CD4-positive, alpha-beta T cell treated with Interleukin-15 for 1 hour (primary cell): ENCODE measurements at places on chromosomes 13 and 19.

- no peak for DNase-seq
Measured at GRCh38 chr13:43020794-43021193, 2.6 kb upstream of the DNAJC15 start.

- DNase-seq = no peak
Measured at GRCh38 chr19:58196901-58197616, 14.2 kb downstream of the ZNF274 start.

DNA sequence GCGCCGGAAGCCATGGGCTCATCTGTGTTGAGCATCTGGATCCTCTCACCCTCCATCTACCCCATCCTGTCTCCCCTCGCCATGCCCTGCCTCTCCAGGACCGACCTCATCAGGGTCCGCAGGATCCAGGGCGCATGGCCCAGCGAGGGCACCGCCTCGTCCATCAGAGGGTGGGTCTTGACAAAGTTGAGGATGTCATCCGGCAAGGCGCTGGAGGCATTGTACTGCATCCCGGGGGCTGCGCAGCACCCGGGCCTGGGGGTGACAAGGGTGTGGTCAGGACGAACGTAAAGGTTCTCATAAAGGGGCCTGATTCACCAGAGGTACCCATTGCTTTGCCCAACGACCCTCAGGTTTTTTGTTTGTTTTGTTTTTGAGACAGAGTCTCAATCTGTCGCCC, 9.5 kb downstream of the SEMA6B start:
- DNase-seq = no peak

- DNase-seq = no peak
Measured at GRCh38 chr13:26112843-26113242, 61.0 kb upstream of the SHISA2 start.

DNA sequence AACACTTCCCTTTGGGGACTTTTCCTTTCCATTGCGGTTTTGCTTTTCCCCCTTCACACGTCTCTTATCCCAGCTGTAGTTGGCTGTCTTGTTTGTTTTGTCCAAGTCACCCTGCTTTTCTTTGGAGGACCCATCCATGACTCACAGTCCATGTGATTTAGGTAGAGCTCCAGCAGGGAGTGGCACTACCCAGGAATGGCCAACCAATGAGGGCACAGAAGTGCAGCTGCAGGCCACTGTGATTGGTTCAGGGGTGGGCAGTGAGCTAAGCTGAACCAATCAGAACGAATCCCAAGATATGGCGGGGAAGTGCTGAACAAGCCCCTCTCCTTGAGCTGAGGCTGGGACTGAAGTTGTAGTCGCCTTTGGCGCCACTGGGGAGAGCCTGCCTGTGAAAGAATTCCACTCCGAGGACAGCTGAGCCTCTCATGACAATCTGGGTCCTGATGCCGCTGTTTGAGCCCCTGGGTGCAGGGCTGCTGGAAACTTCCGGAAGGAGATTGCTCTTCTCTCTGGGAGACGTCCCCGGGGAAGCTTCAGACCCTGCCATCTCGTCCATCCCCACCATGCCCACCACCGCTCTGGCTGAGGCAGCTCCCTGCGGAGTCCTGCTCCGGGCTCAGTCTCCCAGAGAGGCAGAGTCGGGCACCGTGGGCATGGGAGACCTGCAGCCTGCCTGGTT, 62.9 kb upstream of the URI1 start:
- no peak for DNase-seq
